ENCODE measurements at places on chromosomes 5 and 9.

DNA sequence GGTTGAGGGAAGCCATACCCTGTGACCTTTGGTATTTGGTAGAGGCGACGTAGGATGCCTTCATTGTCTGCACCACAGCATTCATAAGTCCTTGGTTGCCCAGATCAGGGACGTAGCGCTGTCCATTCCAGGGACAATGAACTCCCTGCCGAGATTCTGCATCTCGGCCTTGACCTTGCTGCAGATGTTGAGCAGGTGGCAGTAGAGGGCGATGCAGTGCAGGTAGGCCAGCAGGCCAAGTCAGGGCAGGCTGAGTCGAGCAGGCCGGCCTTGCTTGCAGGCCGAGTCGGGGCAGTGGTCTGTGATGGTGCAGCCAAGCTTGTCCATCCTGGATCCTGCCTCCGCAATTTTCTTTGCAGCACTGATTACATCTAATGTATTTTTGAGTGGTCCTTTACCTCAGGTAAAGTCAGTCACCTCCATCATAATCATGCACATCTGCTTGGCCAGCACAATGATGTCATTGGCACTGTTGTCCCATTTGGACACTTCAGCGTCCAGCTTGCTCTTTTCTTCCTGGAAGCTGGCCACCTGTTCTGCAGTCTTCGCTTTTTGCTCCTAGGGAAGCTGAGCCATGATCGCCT lies 93.4 kb upstream of the CCDC112 start:
- DNase-seq: no peak

DNA sequence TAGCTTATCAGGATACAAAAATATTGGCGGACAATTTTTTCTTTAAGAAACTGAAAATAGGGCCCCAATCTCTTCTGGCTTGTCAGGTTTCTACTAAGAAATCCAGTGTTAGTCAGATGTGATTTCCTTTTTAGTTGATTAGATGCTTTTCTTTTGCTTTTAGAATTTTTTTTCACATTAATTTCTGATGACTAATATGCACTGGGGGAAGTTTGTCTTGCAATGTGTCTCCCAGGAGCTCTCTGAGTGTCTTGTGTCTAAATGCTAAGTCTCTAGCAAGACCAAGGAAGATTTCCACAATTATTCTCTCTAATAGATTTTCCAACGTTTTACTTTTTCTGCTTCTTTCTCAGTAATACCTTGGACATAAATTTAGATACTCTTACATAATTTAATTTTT lies 559.8 kb upstream of the TYRP1 start:
- DNase-seq: no peak

- no peak for DNase-seq
Measured at GRCh38 chr9:68974431-68974830, 39.5 kb downstream of the PRKACG start.

DNA sequence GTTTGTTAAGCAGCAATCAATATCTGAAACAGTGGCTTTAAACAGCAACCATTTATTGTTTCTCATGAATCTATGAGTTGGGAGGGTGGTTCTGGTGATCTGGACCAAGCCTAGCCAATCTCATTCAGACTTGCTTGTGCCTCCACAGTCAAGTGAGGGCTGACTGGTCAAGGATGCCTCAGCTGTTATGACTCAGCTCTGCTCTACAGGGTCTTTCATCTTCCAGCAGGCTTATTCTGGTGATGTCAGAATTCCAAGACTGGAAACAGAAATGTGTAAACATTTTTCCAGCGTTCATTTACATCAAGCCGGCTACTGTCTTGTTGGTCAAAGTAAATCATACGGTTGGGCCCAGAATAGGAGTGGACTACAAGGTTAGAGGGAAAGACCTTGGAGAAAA lies 2.5 kb upstream of the PIP5K1B start:
- no peak for DNase-seq

GRCh38 chr5:177490311-177490991 lies 7.0 kb downstream of the PDLIM7 start:
- DNase-seq: no peak

Data from KG1 (cell line).